ENCODE measurements at places on chromosomes 5 and 9.

GRCh38 chr9:130746434-130747212 lies 53.0 kb downstream of the EXOSC2 start:
- DNase-seq: no peak

- DNase-seq: no peak
Measured at GRCh38 chr5:172958331-172959046, 735 bp upstream of the RPL26L1 start.

DNA sequence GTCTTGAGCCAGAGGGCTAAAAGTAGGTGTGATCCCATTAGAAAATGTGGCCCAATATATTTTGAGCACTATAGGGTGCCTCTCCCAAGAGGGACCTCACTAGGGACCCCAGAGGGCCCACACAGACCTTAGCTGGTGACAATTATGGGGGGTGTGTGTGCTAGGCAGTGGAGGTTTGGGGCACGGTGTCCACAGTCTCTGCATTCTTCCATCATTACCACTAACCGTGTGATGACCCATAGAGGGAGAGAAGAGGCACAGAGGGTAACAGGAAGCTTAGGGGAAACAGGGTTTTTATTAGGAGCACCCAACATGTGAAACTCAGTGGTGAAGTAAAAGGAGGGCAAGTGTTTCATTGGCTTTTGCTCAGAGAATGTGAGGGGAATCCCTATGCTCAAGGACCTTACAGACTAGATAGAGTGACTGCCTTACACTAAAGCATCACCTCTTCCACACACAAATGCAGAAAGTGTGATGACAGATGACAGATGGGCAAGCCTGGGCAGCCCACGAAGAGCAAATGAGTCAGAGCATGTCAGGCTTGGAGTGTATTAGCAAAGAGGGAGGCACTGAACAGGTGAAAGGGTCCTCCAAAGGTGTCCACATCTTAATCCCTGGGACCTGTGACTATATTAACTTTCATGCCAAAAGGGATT lies 2.5 kb upstream of the ACTL7A start:
- no peak for DNase-seq

DNA sequence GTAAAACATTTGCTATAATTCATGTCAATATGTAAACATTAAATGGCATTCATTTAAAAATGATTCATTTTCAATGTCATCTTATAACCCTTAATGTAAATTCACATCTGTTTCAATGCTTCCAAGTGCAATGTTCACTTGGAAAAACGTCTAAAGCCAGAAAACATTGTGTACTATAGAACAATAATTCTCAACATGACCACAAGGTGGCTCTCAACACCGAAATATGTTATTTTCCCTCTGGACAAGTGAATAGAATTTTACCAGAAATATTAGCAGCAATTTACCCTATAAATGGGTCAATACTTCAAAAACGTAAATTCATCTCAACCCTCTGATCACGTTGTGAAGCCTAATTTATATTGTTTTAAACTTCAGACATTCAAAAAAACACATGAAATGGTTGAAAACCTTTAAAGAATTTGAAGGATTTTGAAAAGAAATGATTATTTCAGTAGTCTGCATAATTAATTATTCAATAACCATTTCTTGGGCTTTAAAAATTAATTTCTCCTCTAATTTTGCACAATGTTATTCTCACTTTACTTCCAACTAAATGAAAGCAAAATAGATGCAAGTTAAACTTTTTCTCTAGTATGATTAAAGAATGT lies 11.0 kb downstream of the CDH10 start:
- DNase-seq: peak; percentile 29

GRCh38 chr5:156197042-156197635 lies 129.8 kb upstream of the SGCD start:
- no peak for DNase-seq

DNA sequence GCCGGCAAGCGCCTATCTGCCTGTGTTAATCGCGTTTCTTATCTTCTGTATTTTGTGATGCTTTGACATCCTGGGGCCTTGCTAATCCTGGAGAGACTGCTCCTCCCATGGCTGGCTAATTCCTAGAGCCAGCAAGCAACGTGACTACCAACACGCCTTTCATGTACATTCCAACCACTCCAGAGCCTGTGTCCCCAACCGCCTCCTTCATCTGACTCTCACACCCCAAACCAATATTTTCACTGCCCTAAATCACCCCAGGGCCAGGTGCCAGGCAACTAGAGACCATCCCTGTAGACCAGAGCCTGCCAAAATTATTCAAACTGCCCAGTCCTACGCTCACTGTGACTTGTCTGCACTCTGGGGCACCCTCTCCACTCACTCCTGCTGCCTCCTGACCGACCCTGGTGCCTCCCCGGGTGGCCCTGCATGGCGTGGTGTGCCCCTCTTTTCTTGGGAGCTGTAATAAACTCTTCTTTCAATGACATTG lies 50.5 kb upstream of the COL5A1 start:
- DNase-seq: no peak

- DNase-seq: no peak
Measured at GRCh38 chr5:33284681-33285080, 156.1 kb upstream of the TARS1 start.

GRCh38 chr5:95252801-95253200 lies 32.1 kb downstream of the MCTP1 start:
- no peak for DNase-seq

GRCh38 chr9:80866576-80867227 lies 822.6 kb downstream of the TLE1 start:
- no peak for DNase-seq

DNA sequence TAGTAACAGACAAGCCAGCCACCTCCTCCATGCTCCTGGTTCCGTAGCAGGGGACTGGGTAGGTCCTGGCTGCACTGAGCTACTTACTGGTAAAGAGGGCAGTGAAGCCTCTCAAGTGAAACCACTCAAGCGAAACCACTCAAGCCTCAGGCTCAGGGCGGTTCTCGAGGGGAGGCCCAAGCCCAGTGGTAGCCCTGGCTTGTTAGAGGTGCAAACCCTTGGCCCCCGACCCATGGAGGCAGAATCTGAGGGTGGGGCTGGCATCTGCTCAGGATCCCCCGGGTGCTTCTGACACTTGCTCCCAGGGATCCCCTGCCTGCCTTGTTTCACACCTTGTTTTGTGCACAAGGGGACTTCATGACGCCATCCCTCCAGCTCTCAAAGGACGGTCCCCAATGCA lies 76.5 kb upstream of the OLFM1 start:
- no peak for DNase-seq

- no peak for DNase-seq
Measured at GRCh38 chr9:117231012-117231411, 183.8 kb downstream of the ASTN2 start.

DNA sequence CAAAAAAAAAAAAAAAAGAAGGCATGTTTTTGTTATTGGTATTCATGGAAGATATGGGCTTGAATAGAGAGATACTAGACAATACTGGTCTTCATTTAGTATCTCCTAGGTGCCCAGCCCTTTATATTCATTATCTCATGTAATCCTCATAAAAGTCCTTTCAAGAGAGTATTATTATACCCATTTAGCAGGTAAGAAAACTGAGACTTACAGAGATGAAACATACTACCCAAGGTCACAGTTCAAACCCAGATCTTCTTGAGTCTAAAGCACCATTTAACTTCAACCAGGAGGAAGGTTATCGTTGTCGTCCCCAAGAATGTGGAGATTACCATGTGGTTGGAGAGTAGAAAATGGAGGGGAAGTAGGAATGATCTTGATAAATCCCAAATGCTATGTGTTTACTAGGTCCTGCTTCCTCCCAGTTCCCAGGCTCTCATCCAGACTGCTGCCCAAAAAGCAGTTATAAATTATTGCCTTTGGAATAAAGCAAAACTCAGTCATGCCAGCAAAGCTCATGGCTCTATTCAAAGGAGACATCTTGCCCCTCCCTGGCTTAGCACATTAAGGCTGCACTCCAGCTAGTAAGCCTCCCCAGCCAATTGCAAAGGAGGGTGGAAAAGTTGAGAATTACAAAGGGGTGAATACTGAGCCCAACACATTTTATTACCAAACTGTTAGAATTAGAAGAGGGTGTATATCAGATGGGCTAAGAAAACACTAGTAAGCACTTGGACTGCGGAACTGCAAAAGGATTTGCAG lies 163.9 kb downstream of the PIK3R1 start:
- DNase-seq: no peak

GRCh38 chr9:94478755-94479730 lies 75.8 kb upstream of the PCAT7 start:
- DNase-seq: no peak

DNA sequence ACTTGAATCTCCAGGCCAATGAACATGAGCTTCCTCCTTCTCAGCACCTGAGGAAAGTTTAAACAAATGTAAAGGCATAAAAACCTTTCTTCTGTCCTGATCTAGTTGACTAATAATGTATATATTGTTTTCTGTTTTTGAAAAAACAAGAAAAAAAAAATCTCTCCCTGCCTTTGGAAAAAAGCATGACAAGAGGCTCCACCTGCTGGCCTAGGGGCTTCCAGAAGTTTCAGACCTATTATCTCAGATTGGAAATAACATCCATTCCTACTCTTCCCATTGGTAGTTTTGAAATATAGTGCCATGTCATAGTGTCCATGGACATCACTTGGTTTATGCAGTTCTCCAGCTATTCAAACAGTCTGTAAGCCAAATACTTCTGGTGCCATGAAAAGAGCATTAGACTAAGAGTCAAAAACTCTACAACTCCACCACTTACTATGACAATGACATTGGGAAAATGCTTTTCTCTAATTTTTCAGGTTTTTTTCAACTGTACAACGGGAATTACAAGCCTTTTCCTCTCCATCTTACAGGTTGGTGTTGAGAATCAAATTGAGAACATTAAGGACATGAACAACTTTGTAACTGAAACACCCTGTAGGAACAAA lies 409.6 kb upstream of the MPDZ start:
- no peak for DNase-seq

GRCh38 chr9:93252116-93252780 lies 68.3 kb downstream of the WNK2 start:
- no peak for DNase-seq

DNA sequence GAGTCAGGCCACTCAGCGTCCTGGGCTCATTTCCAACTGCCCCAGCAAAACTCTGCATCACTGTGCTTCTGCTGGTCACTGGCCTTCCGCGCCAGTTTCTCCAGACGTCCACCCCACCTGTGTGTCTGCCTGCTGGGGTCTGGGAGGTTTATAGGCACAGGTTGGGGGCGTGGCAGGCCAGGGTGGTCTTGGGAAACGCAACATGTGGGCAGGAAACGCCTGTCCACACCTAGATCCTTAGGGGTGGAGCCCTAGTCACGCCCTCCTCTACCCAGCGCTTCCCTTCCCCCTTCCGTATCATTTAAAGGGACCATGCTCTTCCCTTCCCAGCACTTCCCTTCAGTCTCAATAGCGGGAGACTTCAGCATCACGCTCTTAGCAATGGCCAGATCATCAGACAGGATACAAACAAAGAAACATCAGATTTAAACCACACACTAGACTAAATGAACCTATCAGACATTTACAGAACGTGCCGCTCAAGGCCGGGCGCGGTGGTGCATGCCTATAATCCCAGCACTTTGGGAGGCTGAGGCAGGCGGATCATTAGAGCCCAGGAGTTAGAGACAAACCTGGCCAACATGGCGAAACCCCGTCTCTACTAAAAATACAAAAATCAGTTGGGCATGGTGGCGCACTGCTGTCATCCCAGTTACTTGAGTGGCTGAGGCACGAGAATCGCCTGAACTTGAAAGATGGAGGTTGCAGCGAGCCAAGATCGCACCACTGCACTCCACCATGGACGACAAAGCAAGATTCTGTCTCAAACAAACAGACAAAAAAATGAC lies 11.8 kb upstream of the BTNL9 start:
- DNase-seq: peak; percentile 72

DNA sequence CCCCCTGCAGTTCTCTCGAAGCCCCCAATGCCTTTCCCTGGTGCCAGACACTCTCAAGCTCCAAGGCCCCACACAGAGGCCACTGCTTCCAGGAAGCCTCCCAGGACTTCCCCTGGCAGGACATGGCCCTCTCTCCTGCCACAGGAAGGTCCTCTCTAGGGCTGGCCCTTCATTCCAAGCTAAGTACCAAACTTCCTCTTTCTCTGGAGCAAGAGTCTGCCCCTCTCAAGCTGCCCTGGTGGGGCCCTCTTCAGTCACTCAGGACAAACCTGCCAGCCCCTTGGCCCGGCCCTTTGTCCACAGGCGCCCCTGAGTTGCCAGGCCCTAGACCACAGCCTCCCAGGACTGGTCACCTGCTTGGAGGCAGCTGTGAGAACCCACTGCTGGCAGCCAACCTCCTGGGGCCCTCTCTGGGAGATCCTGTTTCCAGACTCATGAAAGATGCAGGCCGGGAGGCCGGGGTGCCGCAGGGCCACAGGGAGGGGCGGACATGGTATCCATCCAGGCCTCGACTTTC lies 6.6 kb downstream of the NINJ1 start:
- no peak for DNase-seq

DNA sequence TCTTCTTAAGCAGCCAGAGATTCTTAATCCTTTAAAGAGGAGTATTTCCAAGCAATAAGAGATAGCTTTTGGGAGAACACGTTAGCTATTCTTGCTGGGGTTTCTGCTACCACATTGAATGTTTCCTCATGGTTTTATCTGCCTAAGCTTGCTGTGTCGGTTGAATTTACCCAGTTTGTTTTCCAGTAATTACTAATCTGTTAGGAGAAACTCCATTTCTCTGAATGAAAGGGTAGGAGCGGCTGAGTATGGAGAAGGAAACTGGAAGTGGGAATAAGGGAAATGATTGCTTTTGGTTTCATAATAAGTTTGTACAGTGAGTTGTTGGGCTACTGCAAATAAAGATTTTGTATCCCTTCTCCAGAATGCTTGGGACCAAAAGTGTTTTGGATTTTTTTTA lies 1.2 kb downstream of the JAK2 start:
- no peak for DNase-seq

DNA sequence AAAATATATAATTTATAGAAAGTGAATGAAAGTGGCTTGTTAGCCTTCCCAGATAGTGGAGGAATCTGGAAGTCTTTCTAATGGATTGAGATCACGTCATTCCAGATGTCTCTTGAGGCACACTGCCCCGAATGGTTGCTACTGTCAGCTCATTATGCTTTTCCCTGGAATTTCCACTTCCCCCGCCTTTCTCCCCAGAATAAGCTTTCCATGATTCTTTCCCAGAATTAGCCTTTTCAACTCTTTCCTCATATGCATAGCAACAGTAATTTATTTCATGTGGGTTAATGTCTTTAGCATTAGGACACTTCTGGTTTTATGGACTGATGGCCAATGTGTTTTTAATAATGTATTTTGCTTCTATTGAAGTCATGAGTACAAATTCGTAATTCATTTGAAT lies 81.5 kb downstream of the PALM2AKAP2 start:
- no peak for DNase-seq

GRCh38 chr5:32153723-32154122 lies 20.4 kb downstream of the GOLPH3 start:
- no peak for DNase-seq

DNA sequence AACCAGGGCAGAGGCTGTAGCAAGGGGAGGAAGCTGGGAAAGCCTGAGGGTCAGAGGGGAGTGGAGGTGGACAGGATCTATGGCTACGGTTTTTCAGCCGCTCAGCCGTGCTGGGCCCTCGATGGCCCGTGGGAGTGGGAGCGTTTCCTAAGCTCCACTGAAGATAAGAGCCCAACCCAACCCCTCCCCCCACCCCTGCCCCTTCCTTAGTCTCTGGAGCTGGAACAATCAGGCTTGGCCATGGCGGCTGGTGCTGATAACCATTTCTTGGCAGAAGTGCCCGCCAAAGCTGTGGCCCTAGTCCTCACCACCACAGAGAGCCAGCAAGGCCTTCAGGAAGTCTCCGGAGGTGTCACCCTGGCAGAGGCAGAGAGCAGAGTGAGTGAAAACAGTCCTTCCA lies 20.3 kb upstream of the TNIP1 start:
- DNase-seq: no peak
